CD4-positive, CD25-positive, alpha-beta regulatory T cell (primary cell): ENCODE measurements at places on chromosomes 16 and 17. TPM values are rescaled to one million over a fixed set of nuclear protein-coding genes. Genes with fewer than 3 reads are reported as not detected.

Gene OTOP2
- not detected for polyA plus RNA-seq

GRCh38 chr17:44767493-44767892, 8.7 kb downstream of the ADAM11 start:
- no peak for DNase-seq

DNA sequence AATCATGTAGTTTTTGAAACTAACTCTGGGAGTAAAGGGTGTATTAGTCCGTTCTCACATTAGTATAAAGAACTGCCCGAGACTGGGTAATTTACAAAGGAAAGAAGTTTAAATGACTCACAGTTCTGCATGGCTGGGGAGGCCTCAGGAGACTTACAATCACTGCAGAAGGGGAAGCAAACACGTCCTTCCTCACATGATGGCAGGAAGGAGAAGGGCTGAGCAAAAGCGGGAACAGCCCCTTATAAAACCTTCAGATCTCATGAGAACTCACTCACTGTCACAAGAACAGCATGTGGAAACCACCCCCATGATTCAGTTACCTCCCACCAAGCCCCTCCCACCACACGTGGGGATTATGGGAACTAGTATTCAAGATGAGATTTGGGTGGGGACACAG, 256.5 kb upstream of the TNRC6C start:
- no peak for DNase-seq

DNA sequence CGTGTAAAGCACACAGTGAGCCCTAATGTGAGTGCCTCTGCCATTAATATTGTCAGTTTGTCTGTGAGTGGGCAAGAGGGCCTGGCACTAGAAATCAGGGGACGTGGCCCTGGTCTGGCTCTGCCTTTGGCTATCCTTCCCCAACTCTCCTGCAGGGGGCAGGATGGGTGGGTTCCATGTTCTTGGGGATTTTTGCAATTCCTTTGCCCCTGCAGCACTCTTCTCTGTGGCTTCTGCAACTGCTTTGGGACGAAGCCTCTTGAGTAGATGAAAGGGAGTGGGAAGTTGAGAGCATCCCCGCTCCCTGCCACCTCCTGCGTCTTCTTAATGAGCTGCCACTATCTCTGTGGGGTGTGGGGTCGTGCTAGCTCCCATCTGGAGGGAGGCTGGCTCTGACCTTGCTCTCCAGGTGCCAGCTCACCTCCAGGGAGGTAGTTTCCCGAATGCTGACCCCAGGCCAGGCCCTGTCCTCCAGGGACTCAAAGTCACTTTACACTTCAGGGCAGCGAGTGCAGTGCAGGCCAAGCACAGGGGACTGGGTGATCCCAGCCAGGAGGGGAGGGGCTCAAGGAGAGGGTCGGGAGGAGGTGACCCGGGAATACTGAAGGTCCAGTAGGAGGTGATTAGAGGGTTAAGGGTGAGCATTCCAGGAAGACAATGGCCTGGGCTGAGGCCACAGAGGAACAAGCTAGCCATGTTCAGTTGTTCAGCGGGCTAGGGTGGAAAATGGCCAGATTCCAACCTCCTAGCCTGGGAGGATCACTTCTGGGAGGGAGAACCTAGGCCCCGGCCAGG, 121.0 kb upstream of the NLRP1 start:
- DNase-seq: no peak

DNA sequence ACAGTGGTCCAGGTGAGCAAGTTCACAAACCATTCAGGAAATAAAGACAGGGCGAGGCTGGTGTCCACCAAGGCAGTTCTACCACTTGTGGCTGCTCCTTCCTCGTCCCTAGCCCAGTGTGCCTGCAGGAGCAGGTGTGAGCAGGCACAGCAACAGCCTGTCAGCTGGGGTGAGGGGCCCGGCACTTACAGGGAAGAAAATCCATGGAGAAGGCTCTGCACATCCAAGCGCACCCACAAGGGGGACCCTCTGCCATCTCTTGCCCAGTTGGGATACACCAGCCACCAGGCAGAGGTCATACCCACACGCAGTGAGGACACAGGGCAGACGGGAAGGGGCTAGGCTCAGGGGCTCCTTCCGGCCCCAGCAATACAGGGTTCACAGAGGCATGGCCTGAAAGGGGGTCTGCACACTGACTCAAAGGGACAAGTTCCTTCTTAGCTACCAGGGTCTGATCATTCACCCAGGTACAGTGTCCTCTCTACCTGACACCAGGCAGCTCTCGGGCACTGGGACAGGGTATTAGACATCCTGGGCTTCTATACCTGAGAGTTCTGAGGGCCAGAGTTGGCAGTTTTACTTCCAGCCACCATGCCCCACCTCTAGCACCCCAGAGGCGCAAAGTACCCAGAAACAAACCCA, 27.0 kb downstream of the CDIP1 start:
- DNase-seq: no peak

GRCh38 chr17:6035801-6036394, 34.3 kb upstream of the WSCD1 start:
- no peak for DNase-seq

- DNase-seq: no peak
These were observed 35.2 kb downstream of the USP7 start for GRCh38 chr16:8928467-8928957.

GRCh38 chr17:352421-353212, at the start of gene RPH3AL:
Gene RPH3AL (minus strand): TSS chr17:352807. CDS start chr17:327543, 25,264 bp downstream.
- no peak for DNase-seq

Gene CCL22
- polyA plus RNA-seq: not detected

Gene LITAFD
- polyA plus RNA-seq: not detected

Gene ASGR2
- polyA plus RNA-seq: not detected

- no peak for DNase-seq
These were observed 2275.5 kb downstream of the TP53TG3F start for GRCh38 chr16:35734728-35735402.

- no peak for DNase-seq
These were observed 222.2 kb upstream of the EEF2KMT start for GRCh38 chr16:5319799-5320198.
